ENCODE measurements at places on chromosomes 1 and 21. TPM values are rescaled to one million over a fixed set of nuclear protein-coding genes. Genes with fewer than 3 reads are reported as not detected.

SPRR2A gene
- not detected for total RNA-seq

PBX1 gene
- 16.2 TPM for total RNA-seq

ZNF593OS gene
- not detected for total RNA-seq

DNA sequence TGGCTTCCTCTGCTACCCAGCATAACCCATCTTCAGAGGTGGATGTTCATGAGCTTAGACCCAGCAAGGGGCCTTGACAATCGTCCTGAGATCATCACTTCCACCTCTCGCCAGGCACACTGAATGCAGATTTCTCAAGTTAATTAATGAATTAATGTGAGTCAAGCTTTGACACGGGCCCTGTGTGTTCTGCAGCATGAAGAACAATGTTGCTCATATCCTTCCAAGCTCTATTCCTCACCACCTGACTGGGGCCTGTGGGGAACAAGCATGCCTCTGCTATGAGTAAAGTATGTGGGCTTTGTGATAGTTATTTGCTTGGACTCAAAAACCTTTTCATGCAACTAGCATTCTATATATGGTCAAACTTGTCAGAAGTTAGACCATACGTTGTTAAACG, 122.0 kb downstream of the SEC16B start:
- no peak for DNase-seq

DNA sequence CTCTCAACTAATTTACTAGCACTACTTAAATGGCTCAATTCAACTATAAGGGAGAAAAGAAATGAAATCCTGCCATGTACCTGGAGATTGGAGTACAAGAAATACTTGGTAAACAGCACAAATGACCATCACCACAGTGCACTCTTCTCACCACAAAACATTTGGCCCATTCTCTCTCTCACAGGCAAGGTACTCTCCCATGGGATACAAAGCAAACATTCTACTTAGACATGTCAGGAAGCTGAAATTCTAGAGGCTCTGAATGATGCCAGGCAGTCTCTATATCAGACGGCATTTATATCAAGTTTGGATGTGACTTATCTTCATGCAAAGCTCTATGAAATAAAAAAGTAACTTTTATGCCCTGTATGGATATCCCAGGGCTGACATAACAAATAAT, 72.5 kb downstream of the DPT start:
- no peak for DNase-seq

DNA sequence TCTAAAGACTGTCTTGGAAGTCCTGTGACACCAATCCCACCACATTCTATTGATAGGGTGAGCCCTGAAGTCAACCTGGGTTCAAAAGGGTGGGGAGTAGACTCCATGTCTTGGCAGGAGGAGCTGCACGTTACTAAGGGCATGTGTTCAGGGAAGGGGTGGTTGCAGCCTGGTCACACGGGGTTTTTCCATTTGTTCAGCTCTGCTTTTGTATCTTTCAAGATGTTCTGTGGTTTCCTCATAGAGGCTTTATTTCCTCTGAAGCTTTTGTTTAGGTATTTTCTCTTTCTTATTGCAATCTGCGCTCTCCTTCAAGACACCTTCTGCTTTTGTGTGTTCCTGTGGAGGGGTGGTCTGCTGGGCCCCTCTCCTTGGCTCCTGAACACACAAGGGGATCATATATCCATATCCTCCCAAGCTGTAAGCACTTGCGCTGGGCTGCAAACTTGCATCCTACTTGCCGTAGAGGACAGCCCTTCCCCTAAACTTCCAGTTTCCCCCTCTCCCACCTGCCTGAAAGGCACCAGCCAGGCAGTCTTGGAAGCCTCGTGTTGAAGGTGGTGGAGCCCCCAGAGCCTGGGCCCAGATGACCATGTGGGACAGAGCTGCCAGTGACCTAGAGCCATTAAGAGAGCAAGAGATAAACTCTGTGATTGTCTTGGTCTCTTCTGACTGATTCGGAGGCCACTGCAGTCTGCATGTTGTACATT, 62.5 kb upstream of the TRAPPC10 start:
- no peak for DNase-seq
